ENCODE measurements at places on chromosomes 5 and 9.

GRCh38 chr5:169148138-169148740 lies 152.7 kb downstream of the SLIT3 start:
- no peak for DNase-seq

GRCh38 chr9:78698371-78698770 lies 401.4 kb downstream of the PSAT1 start:
- peak; percentile 40 for DNase-seq

DNA sequence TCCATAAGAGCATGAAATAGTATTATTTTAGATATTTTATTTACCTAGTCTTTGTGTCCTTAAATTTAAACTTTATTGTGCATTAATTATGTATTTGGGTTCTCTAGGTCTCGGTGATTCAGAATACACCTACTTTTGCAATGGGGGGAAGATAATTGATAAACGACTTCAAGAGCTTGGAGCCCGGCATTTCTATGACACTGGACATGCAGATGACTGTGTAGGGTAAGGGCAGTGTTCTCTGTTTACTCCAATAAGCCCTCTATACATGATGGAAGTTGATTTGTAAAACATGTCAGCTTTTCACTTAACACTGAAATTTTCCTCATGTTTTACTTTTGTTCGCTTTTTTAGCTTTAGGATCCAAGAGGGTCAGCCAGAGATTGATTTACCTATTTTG lies 6.2 kb downstream of the MTRR start:
- DNase-seq: no peak

DNA sequence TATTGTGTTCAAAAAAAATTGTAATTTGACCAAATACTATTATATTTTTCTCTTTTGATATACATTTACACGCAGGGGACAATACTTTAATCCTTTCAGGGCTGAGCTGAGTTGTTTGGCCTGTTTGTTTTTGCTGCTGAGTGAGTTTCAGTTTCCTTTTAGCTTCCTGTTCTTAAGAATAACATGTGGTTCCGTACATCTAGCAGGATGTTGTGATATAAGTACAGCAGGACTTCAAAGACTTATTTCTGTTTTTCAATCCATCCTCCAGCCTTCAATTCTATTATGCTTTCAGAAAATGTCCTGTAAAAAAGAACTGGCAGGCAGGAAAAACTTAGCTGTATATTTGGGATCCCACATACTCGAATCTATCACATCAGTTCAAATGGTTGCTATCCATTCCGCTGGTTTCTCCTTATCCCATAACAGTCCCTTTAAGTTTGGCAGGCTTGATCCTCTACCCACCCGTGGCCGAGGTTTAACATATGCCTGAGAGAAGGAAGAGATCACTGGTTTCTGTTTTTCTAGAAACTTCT lies 1037.3 kb upstream of the ACO1 start:
- DNase-seq: no peak

GRCh38 chr5:17213938-17214337 lies 3.5 kb upstream of the BASP1 start:
- DNase-seq: no peak

DNA sequence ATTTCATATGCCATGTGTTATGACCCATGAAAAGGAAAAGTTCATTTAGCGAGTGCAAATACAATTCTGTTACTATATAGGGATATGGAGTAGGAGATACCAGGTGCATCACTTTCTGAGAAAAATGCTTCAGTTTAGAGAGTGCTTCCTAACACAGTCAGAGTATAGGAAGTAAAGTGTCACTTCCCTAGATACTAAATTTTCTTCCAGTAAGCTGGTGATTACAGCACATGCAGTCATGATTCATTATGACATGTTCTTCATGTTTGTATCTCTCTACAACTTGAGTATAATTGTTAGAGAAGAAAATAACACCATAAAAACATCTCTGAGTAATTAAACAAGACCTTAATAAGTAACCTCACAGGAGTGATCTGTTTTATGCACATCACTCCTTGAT lies 837.0 kb downstream of the DNAH5 start:
- no peak for DNase-seq

GRCh38 chr5:176420086-176420485 lies 3.7 kb upstream of the CLTB start:
- DNase-seq: no peak

DNA sequence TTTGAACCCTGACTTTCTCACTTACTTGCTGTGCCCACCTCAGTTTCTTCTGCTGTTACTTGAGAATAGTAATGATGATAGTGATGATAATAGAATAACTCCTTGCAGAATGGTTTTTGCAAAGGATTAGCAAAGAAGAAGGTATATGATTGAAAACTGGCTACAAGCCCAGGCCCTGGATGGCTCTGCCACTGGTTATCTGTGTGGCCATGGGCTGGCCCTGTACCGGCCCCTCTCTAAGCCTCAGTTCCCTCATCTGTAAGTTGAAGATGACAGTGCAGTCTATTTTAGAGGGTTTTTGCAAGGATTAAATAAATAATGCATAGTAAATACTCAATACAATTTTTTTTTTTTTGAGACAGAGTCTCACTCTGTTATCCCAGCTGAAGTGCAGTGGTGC lies 6.2 kb downstream of the TTLL11 start:
- no peak for DNase-seq

- peak; percentile 21 for DNase-seq
These were observed 3.3 kb downstream of the RNF183 start for GRCh38 chr9:113299800-113300292.

- DNase-seq: peak; percentile 98
These were observed 134.3 kb downstream of the CDH18 start for GRCh38 chr5:19853616-19854240.

- no peak for DNase-seq
These were observed 1.0 kb upstream of the PAX5 start for GRCh38 chr9:37034938-37035647.

DNA sequence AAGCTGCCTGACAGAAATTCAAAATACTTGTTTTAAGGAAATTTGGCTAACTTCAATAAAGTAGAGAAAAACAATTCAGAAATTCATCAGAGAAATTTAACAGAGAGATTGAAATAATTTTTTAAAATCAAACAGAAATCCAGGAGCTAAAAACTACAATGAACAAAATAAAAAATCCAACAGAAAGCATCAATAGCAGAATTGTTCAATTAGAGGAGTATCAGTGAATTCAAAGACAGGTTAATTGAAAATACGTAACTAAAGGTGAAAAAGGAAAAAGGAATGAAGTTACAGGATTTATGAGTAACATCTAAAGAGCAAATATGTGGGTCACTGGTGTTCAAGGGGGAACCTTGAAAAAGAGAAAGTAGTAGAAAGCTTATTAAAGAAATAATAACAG lies 36.8 kb downstream of the FANCC start:
- no peak for DNase-seq
